ENCODE measurements at places on chromosomes 1 and 21. TPM values are rescaled to one million over a fixed set of nuclear protein-coding genes. Genes with fewer than 3 reads are reported as not detected.

DNA sequence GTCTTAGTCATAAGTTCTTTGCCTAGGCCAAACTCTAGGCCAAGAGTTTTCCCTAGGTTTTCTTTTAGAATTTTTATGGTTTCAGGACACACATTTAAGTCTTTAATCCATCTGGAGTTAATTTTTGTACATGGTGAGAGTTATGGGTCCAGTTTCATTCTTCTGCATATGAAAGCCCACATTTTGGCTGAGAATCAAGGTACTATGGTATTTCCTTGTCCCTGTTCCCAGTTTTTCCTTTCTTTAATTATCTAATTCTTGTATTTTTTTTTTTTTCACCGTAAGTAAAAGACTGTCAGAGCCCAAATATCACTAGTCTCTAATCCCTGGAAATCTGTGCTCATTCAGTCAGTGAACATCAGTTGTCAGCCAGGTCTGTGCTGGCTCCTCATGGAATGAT, 105.4 kb downstream of the MAP3K21 start:
- no peak for DNase-seq

VSIG8 gene
- total RNA-seq: not detected

RBP7 gene
- not detected for total RNA-seq

AUNIP gene
- total RNA-seq: 5.7 TPM

DNA sequence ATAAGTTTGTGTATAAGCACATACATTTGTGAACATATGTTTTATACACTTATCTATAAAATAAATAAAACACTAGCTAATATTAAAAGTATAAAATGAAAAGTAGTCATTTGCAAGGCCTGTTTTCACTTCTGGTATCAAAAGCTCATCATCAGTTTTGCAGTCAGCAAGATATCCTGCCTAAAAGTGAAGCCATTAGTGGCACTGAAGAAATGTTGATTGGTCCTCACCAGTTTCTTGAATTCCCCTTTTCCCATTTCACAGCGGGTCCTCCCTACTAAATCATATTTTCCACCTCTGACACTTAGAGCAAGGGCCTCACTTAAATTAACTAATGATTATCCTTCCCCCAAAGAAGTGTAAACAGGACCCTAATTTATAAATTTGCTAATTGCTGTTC, 6.7 kb downstream of the TBX15 start:
- DNase-seq: no peak

DNA sequence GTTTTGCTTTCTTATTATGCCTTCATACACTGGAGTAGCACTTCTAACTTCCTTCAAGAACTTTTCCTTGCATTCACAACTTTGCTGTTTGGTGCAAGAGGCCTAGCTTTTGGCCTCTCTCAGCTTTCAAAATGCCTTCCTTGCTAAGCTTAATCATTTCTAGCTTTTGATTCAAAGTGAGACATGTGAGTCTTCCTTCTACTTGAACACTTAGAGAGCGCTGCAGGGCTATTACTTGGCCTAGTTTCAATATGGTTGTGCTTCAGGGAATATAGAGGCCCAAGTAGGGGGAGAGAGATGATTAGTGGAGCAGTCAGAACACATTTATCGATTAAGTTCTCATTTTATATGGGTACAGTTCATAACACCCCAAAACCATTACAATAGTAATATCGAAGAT, 12.4 kb downstream of the ANGEL2 start:
- no peak for DNase-seq

- peak; percentile 93 for DNase-seq
Measured at GRCh38 chr1:71621785-71622184, 541.0 kb upstream of the ZRANB2 start.

DNA sequence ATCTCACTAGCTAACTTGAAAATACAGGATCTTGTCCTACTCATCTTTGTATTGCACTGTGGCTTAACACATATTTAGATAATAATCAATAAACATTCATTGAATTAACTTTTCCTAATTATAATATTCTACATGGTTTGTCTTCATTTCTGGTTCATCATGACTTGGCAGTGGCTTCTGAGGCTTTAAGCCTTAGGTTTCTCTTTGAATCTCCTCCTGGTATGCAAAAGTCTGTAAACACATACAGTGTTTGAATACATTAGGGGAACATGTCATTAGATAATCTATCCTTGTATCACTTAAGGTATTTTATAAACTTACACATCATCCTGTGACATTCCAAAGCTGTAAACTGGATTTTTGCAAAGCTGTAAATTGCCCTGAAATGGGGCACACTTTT, 20.6 kb downstream of the CTSK start:
- no peak for DNase-seq
